ENCODE measurements at places on chromosomes 3 and 15. TPM values are rescaled to one million over a fixed set of nuclear protein-coding genes. Genes with fewer than 3 reads are reported as not detected.

The TRIM42 gene
- total RNA-seq, result not detected

The TRPM7 gene
- total RNA-seq, result 12.8 TPM

The BLM gene
- total RNA-seq, result 8.4 TPM

The NTRK3 gene
- total RNA-seq, result not detected

The ZMYND10 gene
- 1.3 TPM for total RNA-seq

The CHRFAM7A gene
- total RNA-seq, result not detected

The CCR1 gene
- not detected for total RNA-seq

The TNNC1 gene
- total RNA-seq, result not detected

The RBM15B gene
- 21.9 TPM for total RNA-seq

The GABRR3 gene
- total RNA-seq, result not detected

The ZNF80 gene
- total RNA-seq, result not detected

The SCG3 gene
- not detected for total RNA-seq

The STAB1 gene
- 0.50 TPM for total RNA-seq

The ISLR gene
- 16.1 TPM for total RNA-seq

The TTLL13 gene
- not detected for total RNA-seq

The MEGF11 gene
- not detected for total RNA-seq

The ZNF501 gene
- 2.2 TPM for total RNA-seq

The FETUB gene
- not detected for total RNA-seq

The MFGE8 gene
- total RNA-seq, result 87.6 TPM

The PAQR9 gene
- total RNA-seq, result not detected

The SLC38A3 gene
- not detected for total RNA-seq

The RTP1 gene
- not detected for total RNA-seq

The GALNT15 gene
- total RNA-seq, result 10.4 TPM

The HTR3E gene
- total RNA-seq, result not detected

All from bronchus fibroblast of lung (primary cell).